Right ventricle myocardium superior (tissue), 1 donor: ENCODE measurements at places on chromosomes 5 and 9. TPM values are rescaled to one million over a fixed set of nuclear protein-coding genes. Genes with fewer than 3 reads are reported as not detected.

DNA sequence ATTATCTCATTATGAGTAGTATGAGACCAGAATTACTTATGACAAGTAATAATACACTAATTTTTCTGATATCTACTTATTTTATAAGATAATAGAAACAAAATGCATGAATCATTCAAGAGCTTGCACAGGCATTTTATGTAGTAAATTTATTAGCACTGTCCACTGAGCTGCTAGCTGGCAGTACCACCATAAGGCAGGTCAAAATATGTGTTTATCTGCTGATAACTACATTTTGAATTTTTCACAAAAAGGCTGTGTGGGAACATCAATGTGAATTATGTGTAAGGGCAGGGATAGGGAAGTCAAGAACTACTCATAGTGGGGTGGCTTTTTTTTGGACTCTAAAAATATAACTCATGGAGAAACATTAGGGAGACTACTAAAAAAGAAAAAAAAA, 249.6 kb downstream of the PAPPA start:
- DNase-seq: no peak

DNA sequence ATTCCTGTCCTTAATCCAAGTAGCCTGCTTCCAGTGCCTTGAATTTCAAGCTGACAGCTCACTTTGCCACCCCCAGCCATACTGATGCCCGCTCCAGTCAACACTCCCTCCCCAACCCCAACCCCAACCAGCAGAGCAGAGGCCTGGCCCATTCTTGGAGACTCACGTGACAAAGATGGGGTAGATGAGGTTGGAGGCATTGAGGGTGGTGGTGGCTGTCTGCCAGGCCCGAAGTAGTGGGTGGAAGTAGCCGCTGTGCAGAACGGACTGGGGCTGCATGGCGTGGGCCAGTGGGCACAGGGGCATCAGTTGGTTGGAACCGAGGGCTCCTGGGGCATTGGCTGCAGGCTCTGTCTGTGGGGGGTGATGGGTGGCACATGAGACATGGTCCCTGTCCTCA, 7.8 kb downstream of the ALAD start:
- DNase-seq: no peak

The ASS1 gene
- total RNA-seq: 74.4 TPM

DNA sequence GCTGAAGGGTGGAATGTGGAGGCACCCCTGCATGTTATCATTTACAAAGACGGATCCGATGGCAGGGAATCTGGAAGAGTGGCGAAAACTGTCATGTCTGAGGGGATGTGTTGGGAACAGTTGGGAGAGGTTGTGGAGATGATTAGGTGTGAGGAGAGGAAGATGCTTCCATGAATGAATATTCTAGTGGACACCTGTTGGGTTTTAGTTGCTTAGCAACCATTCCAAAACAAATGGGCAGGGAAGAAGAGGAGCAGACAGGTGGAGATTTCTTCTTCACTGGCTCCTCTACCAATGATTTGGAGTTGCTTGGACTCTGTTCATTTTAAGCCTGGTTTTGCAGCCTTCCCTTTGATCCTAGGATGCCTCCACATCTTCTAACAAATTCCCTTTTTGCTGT, 465.3 kb upstream of the CLINT1 start:
- no peak for DNase-seq

The GNAQ gene
- 12.2 TPM for total RNA-seq

- no peak for DNase-seq
Observed at GRCh38 chr9:127955294-127956015, 17.8 kb upstream of the DPM2 start.

The GABBR2 gene
- 0.30 TPM for total RNA-seq

DNA sequence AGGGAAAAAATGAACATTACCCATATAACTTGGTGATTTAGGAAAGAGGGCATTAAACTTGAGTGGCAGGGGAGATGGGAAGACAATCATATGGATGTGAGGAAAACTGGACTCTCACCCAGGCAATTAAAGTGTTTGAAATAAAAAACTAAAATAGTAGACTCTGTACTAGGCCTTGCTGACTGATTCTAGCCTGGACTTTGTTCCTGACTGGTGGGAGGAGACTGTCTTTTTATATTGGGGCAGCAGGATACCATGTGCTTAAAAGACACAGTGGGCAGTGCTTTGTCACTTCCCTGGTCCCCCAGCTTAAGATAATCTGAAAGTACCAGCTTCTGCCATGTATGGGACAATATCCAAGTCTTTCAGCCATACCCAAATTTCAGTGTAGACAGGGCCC, 107.0 kb downstream of the ACTL7B start:
- DNase-seq: no peak

DNA sequence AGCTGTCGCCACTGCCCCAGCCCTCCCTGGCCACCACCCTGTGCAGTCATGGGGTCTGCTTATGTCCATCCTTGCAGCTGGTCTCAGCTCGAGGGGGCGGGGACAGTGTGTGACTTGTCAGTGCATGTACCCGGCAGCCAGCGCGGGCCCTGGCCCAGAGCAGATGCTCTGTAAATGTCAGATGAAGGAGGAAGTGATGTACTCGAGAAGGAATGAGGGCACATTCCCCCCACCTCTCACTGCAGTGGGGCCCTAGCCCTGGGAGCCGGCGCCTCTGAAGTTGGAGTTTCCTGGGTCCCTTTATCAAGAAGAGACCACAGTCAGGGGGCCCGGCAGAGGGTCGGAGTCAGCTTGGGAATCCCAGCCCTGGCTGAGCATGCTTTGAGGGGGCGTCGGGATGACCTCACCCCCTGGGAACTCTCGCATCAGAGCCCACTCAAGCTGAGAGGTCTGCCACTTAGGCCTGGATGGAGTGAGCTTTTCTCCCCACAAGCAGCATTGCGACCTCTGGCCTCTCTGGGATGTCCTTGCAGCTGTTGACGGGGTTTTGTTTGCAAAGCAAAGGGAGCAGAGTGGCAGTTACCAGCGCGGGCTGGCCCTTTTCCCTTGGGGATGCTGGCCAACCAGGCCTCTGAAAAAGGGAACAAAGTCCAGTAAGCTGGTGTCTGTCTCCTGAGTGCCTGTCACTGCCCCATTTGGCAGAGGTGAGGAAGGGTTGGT, 19.0 kb downstream of the NEURL1B start:
- DNase-seq: peak; percentile 94

DNA sequence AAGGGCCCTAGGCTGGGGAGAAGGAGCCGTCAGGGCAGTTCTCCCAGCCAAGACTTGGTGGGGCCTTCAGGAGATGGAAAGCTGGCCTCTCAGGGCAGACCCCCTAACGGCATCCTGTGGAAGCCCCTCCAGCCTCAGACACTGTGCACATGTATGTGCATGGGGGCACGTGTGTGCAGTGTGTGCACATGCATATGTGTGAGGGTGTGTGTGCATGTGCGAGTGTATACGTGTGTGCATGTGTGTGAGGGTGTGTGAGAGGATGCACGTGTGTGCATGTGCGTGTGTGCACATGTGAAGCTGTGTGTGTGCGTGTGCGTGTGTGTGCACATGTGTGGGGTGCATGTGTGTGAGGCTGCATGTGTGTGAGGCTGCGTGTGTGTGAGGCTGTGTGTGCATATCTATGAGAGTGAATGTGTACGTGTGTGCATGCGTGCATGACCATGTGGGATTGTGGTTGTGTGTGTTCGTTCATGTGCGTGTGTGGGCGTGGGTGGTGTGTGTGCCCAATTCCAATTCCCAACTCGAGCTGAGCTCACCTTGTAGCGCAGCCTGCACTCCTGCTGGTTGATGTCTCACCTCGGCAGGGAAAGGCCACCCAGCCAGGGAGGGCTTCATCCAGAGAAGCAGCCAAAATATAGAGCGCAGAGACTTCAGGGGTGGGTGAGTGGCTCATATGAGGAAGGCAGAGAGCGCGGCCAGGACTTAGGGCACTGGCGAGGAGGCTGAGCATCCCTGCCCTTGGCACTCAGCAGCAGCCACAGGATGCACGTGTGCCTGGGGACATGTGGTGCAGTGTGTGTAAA, 142.7 kb upstream of the PPP1R26 start:
- peak; percentile 35 for DNase-seq

- no peak for DNase-seq
Observed at GRCh38 chr9:75545287-75545686, 345.2 kb upstream of the PCSK5 start.
